Stimulated activated CD4-positive, alpha-beta T cell treated with anti-CD3 and anti-CD28 coated beads, Interleukin-2, amount 100 ng/mL, for 4 hours (primary cell): ENCODE measurements at places on chromosomes 16 and 17.

DNA sequence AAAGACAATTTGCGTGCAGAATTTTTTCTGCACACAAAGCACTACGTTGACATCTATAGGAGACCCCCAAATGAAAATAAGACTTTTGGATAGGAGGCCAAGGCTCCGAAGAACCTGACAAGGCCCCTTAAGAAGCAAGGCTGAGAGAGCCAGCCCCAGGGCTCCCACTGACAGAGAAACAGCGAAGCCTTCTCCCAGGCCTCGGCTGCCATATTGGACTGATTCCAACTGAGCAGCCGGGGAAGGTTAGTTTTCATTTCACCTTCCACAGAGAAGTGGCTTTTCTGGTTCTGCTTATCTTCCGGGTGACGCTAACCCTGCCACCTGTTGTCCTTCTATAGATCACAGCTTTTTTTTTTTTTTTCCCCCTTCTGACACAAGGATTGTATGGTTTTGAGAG, 356.7 kb downstream of the SOX9 start:
- no peak for DNase-seq

DNA sequence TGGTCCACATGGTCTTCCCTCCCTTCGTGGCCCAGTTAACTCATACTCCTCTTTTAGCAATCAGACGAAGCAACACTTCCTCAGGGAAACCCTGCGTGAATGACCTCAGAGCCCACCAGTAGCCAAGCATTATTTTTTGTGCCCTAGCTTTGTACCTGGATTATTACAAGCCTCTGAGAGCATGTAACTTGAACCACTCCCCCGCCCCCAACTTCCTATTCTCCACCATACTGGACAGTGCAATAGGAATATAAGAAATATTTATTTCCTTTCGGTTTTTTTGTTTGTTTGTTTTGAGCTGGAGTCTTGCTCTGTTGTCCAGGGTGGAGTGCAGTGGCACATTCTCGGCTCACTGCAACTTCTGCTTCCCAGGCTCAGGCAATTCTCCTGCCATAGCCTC, 2.9 kb downstream of the CPPED1 start:
- no peak for DNase-seq

- no peak for DNase-seq
These were observed 585.3 kb downstream of the KCNJ18 start for GRCh38 chr17:22277595-22277994.

DNA sequence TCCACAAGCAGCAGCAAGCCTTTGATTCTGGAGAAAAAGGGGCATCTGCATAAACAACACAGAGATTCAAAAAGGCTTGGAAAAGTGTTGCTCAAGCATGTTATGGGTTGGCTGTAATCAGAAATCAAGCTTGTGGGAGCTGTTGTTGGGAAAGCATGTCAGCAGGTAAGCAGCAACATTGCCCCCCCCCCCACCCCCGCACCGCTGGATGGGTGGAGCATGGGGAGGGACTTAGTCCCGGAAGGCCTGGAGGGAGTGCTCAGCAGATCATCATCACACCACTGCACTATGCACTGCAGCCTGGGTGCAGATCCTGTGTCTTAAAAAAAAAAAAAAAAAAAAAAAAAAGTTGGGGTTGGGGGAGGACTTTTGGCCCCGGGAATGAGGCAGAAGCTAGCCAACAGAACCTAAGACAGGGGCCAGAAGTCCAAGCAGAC, 16.8 kb upstream of the AKAP1 start:
- no peak for DNase-seq

- no peak for DNase-seq
These were observed 677 bp downstream of the CBX1 start for GRCh38 chr17:48100591-48101011.

- DNase-seq, result no peak
These were observed 90.1 kb upstream of the GSE1 start for GRCh38 chr16:85522842-85523601.

- no peak for DNase-seq
These were observed 7.8 kb upstream of the SLC46A1 start for GRCh38 chr17:28413804-28414203.

DNA sequence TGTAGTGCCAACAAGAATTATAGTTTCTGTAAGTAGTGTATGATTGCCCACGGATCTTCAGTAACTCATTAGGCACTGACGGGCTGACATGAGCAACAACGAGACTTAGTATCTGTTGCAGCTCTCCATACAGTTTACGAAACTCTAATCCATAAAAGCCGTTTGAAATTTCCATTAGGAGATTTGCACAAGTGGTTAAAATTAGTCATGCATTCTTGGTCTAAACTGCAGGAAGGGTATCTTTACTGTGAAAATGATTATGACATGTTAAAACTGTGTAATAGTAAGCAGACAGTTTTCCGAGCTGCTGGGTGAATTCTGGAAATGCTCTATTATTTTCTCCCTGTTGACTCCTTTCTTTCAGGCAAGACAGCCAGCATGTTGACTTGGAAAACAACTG, 605.0 kb downstream of the WWOX start:
- no peak for DNase-seq

DNA sequence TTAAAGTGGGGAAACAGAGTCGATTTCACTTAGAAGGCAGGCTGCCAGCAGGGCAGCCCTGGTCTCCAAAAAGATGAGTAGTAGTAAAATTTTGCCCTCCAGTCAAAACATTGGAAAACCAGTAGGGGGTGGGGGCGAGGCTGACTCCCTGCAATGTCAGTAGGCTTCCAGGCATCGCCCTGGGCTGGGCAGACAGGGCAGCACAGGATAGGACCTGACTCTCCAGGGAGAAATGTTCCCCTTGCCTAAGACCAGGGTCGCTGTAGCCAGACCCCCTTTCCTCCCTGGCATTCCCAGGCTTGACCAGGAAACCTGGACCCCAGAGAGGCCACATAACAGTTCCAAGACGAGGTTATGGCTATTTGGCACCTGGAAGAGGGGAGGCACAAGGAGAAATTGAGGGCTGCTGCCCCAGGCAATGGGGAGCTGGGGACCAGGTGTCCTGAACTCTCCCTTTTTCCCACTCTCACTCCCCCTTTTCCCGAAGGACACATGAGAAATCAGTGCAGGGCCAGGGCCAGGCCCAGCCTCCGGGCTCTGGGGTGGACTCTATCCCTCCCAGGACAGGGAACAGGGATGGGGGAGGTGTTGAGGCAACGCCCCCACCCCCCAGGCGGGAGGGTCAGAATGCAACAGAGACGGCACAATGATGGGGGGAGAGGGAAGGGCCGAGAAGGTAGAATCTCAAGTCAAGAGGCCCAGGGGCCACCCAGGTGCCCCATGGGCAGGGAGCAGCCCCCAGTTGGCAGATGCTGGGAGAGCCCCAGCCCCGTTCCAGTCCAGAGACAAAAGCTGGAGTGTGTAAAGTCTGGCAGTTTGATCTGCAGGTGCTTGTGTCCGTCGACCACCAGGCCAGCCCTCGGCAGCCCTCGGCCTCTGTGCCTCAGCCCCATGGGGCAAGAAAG, 4.5 kb upstream of the SAMD14 start:
- no peak for DNase-seq

GRCh38 chr17:7460850-7461660, 16.2 kb downstream of the CHRNB1 start:
- no peak for DNase-seq

DNA sequence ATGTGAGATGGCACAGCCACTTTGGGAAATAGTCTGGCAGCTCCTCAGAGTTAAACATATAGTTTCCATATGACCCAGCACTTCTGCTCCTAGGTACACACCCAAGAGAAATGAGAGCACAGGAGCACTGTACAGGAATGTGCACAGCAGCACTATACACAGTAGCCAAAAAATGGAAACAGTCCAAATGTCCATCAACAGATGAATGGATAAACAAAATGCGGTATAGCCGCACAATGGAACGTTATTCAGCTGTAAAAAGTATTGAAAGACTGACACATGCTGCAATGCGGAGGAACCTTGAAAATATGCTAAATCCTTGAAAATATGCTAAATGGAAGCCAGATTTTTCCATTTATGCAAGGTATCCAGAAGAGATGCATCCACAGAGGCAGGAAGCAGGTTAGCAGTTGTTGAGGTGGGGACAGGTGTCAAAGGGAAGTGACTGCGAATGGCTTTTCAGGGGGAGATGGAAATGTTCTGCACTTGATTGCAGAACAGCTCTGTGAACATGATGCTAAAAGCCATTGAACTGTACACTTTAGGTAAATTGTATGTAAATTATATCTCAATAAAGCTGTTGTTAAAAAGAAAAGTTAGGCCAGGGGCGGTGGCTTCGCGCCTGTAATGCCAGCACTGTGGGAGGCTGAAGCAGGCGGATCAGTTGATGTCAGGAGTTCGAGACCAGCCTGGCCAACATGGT, 80.7 kb downstream of the MPRIP start:
- no peak for DNase-seq

GRCh38 chr16:57637424-57637823, 9.0 kb downstream of the ADGRG1 start:
- no peak for DNase-seq

GRCh38 chr16:53817117-53817755, 113.3 kb downstream of the FTO start:
- DNase-seq, result no peak
